ENCODE measurements at places on chromosomes 6 and 20. TPM values are rescaled to one million over a fixed set of nuclear protein-coding genes. Genes with fewer than 3 reads are reported as not detected.

GRCh38 chr6:140276133-140276532 lies 901.7 kb upstream of the CITED2 start:
- no peak for DNase-seq

DNA sequence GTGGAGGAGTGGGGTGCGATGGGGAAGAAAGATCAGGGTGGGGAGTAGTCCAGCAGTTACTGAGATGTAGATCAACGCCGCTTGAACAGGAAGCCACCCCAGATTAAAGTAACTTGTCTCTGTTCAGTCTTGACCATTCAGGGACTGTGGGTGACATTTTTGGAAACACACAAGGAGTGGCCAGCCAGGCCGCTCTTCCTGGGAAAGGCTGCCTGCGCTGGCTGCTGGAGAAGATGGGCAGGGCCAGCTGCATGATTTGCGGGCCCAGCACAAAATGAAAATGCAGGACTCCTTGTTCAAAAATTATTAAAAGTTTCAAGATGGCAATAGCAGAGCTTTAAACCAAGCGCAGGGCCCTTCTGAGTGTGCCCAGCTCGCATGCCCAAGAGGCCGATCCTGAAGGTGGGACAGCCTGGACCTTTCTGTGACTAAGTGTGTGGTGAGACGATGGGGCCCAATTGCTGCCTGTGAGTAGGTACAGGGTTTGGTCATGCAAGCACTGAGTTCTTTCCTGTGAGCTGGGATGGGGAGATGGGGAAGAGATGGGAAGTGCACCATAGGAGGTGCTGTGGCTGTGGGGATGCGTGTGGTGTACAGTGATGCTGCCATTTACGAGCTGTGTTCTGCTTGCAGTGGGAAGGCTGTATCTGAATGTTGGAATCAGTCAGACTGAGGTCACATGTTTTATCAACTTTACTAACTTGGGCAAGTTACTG lies 51.3 kb downstream of the DAAM2 start:
- DNase-seq, result no peak

The OR2H1 gene
- total RNA-seq, result not detected

The WFDC13 gene
- total RNA-seq, result not detected

DNA sequence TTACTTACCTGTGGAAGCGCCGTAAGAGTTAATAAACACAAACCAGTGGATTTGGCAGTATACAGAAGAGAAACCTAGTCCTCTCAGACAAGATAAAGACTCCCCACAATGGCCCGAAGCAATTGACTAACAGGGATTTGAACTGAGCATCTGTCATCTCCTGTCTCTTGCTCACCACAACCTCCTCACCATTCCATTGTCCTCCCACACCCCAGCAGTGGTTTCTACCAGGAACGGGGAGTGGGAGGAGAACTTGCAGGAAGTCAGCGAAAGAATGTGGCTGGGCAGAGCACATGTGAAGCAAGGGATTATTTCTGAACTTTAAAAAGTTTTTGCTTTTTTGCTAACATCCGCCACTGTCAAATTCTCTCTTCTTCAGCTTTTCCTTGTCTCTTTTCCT lies 24.6 kb upstream of the TAAR1 start:
- no peak for DNase-seq

All from activated CD4-positive, alpha-beta memory T cell treated with anti-CD3 and anti-CD28 coated beads, Interleukin-2, amount 10 ng/mL, durations not matched to agents 7 days and 5 days (primary cell).